Osteoblast (primary cell): ENCODE measurements at places on chromosomes 2 and 18. TPM values are rescaled to one million over a fixed set of nuclear protein-coding genes. Genes with fewer than 3 reads are reported as not detected.

DNA sequence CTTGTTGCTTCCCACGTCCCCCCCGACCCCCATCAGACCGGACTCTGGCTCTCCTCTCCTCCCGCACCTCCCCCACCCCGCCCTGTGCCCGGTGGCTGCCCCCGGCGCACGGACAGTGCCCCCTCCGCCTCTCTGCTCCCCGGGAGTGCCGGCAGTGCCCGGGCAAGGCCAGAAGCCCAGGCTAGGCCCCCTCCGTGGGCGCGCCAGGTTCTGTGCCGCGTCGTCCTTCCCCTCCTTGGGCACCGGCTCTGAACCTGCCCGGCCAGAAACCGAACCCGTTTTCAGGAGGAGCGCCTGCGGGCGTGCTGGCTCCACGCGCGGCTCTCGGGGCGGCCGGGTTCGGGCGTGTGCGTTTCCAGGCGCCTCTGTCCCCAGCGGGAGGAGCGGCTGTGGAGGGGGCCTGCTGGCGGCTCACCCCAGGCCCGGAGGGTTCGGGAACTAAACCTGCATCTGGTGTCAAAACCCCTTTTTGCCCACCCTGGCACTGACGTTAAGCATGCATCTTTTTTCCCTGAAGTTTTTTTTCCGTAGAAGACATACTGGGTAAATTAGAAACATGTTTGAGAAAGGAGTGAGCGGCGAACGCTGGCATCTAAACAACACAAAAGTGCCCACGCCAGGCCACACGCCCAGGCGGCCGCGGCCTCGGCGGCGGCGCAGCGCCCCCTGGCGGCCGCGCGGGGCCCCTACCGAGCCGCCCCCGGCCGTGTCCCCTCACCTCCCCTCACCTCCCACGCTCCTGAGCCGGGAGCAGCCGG is 123.9 kb upstream of the SLC1A4 start:
- H3K27me3 ChIP-seq: no peaks in the 10 kb centered on the region
- no peaks in the 10 kb centered on the region for H3K36me3 ChIP-seq
- H3K4me3 ChIP-seq: peak overlapping the region; percentile 72
- peaks cover 28% of the 10 kb centered on the region for H3K4me1 ChIP-seq
- peak overlapping the region; percentile 75 for H3K27ac ChIP-seq

DNA sequence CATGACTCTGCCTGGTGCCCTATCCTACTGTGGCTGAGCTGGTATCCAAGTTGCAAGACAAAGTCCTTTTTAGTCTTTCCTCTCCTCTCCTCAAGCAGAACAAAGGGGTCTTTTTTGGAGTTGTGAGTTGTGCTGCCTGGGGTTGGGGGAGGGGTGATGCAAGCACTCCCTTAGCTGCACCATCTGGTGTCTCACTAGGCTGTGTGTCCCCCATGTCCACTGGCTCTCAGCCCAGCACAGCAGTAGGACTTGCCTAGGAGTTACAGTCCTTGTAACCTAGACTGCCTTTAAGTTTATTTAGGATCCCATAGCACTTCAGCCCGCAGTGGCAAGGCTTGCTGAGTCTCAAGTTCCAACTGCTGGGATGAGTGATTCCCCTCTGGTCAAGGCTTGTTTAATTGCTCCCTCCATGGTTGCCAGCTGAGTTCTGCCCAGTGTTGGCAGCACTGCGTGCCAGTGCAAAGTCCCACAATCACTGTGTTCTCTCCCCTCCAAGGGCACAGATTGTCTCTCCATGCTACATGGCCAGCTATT is 13.2 kb upstream of the ILKAP start:
- H3K36me3 ChIP-seq: no peaks in the 10 kb centered on the region
- peaks cover 14% of the 10 kb centered on the region for H3K27me3 ChIP-seq
- DNase-seq: no peak
- peaks cover 2% of the 10 kb centered on the region for H3K4me1 ChIP-seq

GRCh38 chr18:77059294-77059916 is 73.2 kb downstream of the MBP start:
- no peak overlapping the region for H3K4me3 ChIP-seq
- H3K4me1 ChIP-seq: peaks cover 18% of the 10 kb centered on the region
- H3K27ac ChIP-seq: no peak overlapping the region
- no peaks in the 10 kb centered on the region for H3K27me3 ChIP-seq
- DNase-seq: peak; percentile 90

- no peaks in the 10 kb centered on the region for H3K36me3 ChIP-seq
- no peaks in the 10 kb centered on the region for H3K27me3 ChIP-seq
- no peak overlapping the region for H3K4me3 ChIP-seq
Observed at GRCh38 chr2:217247476-217247875, 387.6 kb upstream of the TNP1 start.

GRCh38 chr2:179037807-179038206 is 12.1 kb downstream of the CCDC141 start:
- H3K4me3 ChIP-seq: no peak overlapping the region
- no peaks in the 10 kb centered on the region for H3K27me3 ChIP-seq
- no peak overlapping the region for H3K27ac ChIP-seq
- no peaks in the 10 kb centered on the region for H3K4me1 ChIP-seq
- no peak for DNase-seq

DNA sequence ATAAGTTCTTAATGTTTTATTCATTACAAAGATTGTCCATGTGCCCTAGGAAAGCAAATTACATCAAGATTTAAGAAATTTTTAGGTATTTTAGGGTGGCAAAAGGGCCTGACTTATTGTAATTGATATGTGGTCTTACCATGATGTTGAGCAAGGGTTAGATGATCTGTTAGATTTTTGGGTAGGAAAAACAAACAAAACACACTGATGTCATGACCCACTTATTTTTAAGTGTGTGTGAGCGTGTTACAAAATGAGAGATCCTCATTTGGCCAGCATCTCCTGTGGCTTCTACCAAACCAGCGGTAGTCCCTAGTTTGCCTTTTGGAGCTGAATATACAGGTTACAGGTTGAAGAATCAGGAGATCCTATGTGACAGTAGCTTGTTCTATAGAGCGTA is 89.8 kb upstream of the ITGB6 start:
- peaks cover 21% of the 10 kb centered on the region for H3K36me3 ChIP-seq
- H3K27me3 ChIP-seq: no peaks in the 10 kb centered on the region
- H3K27ac ChIP-seq: peak overlapping the region; percentile 61
- no peak overlapping the region for H3K4me3 ChIP-seq
- no peak for DNase-seq

The RTP5 gene
- not detected in 2 replicates for total RNA-seq
